Hindlimb muscle (tissue), 1 donor: ENCODE measurements at places on chromosomes 16 and 17. TPM values are rescaled to one million over a fixed set of nuclear protein-coding genes. Genes with fewer than 3 reads are reported as not detected.

- DNase-seq: peak; percentile 81
Measured at GRCh38 chr16:84924331-84925091, 86.8 kb downstream of the ZDHHC7 start.

- no peak for DNase-seq
Measured at GRCh38 chr17:44901411-44901921, 2.2 kb upstream of the EFTUD2 start.

Gene OSGIN1
- 0.53 TPM for polyA plus RNA-seq

GRCh38 chr16:50735629-50736122 is 6.2 kb upstream of the CYLD start:
- no peak for DNase-seq

Gene GCGR
- not detected for polyA plus RNA-seq

DNA sequence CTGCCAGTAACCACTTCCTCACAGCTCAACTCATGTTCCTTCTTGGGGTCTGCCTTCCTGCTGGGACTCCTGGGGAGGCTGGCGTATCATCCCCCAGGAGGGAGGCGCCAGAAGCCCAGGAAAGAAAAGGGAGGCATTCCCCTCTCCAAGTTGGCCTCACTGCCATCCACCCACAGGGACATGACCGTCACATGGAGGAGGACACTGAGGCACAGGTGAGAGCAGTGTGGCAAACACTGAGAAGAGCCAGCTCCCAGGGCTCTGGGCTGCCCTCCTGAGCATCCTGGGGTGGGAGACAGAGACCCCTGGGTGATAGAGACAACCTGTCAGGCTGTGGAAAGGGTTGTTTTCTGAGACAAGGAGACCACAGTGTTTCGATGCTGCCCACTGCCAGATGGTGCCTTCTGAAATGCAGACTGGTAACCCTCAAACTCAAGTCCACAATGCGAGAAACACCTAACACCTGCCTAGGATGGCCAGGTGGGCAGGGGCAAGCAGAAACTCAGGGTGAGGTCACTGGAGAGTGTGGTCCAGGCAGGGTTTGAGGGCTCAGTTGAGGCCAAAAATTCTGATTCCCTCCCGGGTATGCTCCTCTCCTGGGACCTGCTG is 1722.1 kb downstream of the TP53TG3F start:
- no peak for DNase-seq

GRCh38 chr17:78358538-78359320 is 1.1 kb downstream of the SOCS3 start:
- no peak for DNase-seq

GRCh38 chr16:3490911-3491629 is 4.2 kb downstream of the C16orf90 start:
- no peak for DNase-seq

Gene KRTAP16-1
- polyA plus RNA-seq: not detected

- DNase-seq: no peak
Measured at GRCh38 chr17:41340934-41341861, 9.4 kb downstream of the KRT33A start.

Gene SEPTIN1
- polyA plus RNA-seq: 3.2 TPM

DNA sequence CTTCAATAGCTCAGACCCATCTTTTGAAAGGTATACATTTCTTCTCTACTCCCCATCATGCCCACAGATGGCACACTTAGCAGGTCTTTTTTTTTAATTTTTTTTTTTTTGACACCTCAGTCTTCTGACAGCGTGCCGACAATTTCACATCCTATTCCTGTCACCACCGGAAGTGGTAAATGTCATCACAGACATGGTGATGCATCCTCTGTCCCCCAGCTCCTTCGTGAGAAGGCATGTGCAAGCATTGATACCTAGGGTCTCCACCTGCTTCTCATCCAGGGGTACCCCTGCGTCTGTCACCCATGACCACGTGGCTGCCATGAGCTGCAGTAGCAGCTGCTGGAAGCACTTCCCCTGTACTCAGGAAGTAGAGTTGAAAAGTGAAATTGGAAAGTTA is 35.6 kb downstream of the ELAC2 start:
- no peak for DNase-seq

DNA sequence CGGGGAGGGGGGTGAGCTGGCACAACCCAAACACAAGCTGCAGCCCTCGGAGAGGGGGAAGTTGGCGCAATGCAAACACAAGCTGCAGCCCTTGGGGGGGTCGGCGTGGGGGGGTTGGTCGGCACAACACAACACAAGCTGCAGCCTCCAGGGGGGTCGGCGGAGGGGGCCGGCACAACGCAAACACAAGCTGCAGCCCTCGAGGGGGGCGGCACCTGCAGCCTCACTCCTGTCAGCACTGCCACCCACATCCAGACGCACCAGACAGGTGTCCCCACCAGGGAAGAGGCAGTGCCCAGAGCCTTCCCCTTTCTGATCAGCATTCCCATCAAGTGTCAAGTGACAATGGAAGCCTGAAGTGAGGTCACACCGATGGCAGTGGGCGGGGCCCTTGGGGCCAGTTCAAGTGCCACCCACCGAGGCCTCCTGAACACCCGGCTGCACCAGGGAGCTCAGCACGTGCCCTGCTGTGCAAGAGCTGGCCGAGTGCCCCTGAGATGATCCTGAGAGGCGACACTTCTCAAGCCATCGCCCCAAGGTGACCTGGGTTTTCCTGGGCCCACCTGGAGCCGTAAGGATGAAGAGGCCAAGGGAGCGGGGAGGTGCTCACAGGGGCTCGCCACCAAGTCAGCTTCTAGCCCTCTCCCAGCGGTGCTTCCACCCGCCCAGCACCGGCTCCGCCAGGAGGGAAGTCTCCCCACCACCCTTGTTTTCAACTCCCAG is 59.3 kb downstream of the KLHDC4 start:
- DNase-seq: no peak

GRCh38 chr17:30241051-30241450 is 5.6 kb upstream of the SLC6A4 start:
- no peak for DNase-seq

Gene SLC38A8
- not detected for polyA plus RNA-seq

Gene CDIPT
- polyA plus RNA-seq: 41.9 TPM

DNA sequence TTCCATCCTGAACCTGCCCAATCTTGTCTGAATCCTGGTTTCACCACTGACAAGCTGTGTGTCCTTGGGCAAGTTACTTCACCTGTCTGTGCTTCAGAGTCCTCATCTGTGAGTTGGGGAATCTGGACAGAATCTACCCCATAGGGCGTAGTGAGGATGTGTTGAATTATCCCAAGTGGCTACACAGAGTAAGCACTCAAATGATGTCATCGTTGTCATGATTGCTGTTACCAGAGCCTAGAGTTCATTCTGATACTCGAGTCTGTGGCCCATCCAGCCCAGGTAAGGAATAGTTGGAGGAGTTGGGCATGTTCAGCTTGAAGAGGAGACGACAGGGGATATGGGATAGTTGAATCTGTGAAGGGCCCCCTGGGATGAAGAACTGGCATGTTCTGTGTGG is 45.9 kb downstream of the MAPT start:
- DNase-seq: no peak

GRCh38 chr16:84514874-84515835 is 10.7 kb upstream of the MEAK7 start:
- no peak for DNase-seq

Gene ADAD2
- polyA plus RNA-seq: 1.4 TPM

Gene CHAD
- 4.4 TPM for polyA plus RNA-seq

Gene RCVRN
- polyA plus RNA-seq: 1.1 TPM

GRCh38 chr17:60947100-60947499 is 269.4 kb downstream of the BCAS3 start:
- no peak for DNase-seq
